Cardiac septum (tissue), 1 donor: ENCODE measurements at places on chromosomes 7 and 10. TPM values are rescaled to one million over a fixed set of nuclear protein-coding genes. Genes with fewer than 3 reads are reported as not detected.
A peak's percentile ranks its signal among the peaks of the same experiment; 100 is the strongest.

- no peak for DNase-seq
Measured at GRCh38 chr7:101846800-101847538, 29.5 kb downstream of the CUX1 start.

- DNase-seq = no peak
Measured at GRCh38 chr7:151404216-151405011, 5.4 kb downstream of the WDR86 start.

DNA sequence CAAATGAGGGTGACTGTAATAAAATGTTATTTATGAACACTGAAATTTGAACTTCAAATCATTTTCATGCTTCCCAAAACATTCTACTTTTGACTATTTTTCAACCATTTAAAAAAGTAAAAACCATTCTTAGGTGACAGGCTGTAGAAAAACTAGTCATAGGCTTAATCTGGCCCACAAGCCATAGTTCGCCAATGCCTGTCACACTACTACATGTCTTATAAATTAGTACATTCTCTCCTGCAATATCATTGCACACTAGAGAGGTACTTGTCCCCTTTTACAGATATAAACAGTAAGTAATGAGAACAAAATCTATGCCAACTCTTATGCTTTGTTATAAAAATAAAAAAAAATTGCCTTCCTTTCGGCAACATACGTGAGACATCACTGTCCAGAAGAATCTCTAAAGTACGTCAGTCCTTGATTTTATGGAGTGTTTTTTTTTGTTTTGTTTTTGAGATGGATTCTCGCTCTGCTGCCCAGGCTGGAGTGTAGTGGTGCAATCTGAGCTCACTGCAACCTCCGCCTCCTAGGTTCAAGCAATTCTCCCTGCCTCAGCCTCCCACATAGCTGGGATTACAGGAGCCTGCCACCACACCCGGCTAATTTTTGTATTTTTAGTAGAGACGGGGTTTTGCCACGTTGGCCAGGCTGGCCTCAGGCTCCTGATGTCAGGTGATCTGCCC is 23.2 kb downstream of the UPF2 start:
- no peak for DNase-seq

GRCh38 chr10:63700631-63701156 is 179.5 kb downstream of the REEP3 start:
- no peak for DNase-seq

DNA sequence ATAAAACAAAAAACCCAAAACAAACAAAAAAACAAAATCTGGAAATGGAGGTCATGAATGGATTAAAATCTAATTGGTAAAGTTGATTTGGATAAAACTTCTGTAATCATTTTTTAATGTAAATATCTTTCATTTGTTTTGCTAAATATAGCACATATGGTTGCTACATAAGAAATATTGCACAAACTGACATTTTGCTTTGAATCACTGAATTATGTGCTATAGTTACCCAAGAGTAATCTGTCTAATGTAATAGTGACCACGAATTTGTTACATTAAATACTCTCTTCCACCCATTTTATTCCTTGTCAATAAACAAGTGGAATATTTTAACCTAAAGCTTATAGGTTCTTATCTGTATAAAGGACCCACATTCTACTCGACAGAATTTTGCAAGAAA is 6.2 kb downstream of the CFAP58 start:
- DNase-seq = no peak

DNA sequence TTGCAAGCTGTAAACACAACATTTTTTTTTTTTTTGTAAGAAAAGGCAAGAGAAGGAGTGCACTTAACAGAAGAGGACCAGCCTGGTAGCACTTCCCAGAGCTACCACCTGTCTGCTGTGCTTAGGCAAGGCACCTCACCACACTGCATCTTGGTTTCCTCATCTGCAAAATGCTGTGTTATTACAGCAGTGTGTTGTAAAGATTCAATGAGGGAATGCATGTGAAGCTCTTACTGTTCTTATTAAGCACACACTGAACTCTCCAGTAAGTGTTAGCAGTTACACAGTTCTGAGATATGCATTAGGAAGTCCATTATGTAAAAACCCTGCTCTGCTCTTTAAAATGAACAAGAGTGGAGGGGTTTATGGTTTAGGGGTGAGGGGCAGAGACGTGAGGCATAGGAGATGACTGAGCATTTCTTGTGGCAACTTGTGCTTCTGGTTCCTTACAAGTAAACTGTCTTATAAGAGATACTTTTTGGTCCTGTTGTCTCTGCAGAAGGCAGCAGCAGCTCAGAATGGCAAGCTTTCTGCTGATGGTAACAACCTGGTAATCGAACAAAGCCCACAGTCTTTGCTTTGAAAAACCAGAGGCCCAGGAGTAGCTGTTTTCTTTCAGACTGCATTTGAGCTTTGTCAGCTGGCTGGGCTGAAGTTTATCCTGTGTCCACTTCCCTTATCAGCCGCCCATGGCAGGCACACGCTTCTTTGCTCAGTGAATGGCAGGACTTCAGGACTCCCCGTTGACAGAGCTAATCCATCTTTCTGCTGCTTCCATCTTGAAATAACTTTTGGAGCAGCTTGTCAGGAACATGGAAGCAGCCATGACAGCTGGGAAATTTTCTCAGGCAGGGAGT is 98.8 kb upstream of the BMPER start:
- DNase-seq = no peak

- DNase-seq = no peak
Measured at GRCh38 chr7:100126239-100126930, 382 bp upstream of the MBLAC1 start.

- DNase-seq = peak; percentile 63
Measured at GRCh38 chr10:129771576-129771975, 192.5 kb downstream of the EBF3 start.

DNA sequence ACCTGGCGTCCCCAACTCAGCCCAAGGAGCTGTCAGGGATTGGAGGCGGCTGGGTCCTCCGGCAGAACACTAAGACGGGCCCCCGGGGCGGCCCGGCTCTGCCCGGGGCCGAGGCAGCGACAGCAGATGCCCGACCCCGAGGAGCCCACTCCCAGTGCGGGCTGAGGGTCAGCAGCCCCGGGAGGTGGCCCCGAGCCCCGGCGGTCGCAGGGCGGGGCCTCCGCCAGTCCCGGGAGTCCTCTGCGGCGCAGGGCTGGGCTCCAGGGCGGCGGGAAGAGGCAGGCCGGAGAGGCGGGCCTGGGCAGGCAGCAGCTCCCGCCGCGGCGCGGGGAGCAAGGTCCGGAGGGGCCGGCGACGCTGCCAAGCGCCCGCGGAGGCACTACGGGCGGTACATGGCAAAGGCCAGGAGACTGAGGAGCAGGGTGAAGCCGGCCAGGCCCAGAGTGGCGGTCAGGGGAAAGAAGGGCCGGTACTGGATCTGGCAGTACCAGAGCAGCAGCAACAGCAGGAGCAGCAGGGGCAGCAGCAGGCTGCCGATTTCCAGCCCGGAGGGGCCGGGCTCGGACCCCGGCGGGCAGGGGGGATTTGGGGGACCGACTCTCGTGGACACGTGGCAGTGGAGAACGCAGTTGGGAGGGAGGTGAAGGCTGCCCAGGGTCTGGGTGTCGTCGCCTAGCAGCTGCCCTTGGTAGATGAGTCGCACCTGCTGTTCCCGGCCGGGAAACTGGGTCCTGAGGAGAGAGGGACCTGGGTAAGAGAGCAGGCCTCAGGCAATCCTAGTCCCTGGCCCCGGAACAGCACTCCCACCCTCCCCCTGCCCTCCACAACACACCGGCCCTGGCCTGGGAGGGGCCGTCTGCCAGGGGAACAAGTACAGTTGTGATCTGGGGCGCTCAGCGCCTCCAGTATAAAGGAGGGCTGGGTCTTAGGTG is 827 bp upstream of the FASTK start:
- no peak for DNase-seq

DNA sequence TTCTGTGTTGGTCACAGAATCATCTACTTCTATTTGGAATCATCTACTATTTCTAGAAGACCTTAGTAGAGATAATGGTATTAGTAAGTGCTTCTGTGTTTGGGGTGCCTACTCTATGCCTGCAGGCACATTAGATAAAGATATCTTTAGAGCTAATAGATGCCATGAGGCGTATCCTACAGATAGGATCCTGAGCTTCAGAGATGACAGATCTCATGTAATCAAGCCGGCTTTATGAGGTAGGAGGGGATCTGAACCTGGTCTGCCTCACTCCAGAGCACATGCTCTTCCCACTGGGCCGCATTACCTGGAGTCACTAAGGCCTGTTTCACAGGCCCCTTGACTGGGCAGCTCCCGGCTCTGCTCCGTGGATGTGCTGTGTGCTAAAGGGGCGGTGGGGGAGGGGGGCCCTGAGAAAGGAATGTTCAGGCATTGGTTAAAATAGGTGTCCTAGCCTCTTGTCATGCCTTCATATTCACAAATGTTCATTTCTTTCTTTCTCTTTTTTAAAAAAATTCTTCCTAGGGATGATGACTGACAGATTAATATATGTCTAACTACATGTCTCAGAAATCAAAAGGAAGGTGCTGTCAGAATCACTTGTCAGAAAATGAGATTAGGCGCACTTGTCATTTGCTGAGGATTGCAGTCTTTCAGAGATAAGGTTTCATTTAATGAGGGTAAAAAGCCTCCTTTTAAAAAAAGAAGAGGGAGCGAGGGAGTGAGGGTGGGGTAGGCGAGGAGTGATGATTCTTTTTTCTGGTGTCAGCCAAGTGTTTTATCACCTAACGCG is 458.0 kb upstream of the GALNT17 start:
- no peak for DNase-seq

DNA sequence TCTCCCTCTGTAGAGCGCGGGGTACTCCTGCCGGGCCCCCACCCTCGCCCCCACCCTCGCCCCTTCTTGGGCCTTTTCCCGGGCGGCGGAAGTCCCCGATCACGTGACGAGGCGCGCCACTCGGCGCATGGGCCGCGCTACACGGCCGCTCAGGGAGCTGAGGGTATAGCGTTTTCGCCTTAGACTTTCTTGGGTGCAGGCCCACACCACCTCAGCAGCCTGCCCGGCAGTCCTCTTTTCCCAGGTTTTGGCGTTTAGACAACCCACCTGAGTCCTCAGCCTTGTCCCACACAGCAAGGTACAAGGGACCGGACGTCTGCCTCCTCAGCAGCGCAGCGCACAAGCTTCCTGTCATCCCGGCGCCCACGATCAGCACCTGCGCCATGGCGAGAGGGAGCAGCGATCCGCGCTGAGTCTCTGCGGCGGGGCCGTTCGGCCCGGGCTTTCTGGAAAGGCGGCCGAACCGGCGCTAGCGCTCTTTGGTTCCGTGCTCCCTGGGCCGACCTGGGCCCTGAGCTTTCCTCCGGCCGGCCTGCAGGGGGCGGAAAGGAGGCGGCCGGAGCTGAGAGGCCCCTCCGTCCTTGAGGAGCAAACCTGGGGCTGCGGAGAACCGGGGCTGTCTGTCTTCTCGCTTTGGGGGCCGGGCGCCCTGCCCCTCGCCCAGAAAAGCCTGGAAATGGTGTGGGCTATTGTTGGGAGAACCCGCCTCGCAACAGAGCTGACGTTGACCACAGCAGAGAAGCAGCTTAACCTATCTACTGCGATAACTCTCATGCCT is at the start of gene RNLS:
TSS of gene RNLS (minus strand) at position 513 of the 778 bp plus-strand sequence.
- DNase-seq = peak; percentile 89

- no peak for DNase-seq
Measured at GRCh38 chr10:103188853-103189252, 4.2 kb downstream of the NT5C2 start.

GRCh38 chr10:44827431-44828006 is 83.6 kb upstream of the TMEM72 start:
- no peak for DNase-seq

DNA sequence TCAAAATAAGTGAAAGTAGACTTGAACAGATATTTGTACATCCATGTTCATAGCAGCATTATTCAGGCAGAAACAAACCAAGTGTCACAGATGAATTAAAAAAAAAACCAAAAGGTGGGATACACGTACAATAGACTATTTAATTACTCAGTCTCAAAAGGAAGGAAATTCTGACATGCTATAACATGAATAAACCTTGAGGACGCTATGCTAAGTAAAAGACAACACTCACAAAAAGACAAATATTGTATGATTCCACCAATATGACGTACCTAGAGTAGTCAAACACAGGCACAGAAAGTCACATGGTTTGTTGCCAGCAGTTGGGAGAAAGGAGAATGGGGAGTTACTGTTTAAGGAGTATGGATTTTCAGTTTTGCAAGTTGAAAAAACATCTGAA is 18.0 kb upstream of the CFAP70 start:
- no peak for DNase-seq

DNA sequence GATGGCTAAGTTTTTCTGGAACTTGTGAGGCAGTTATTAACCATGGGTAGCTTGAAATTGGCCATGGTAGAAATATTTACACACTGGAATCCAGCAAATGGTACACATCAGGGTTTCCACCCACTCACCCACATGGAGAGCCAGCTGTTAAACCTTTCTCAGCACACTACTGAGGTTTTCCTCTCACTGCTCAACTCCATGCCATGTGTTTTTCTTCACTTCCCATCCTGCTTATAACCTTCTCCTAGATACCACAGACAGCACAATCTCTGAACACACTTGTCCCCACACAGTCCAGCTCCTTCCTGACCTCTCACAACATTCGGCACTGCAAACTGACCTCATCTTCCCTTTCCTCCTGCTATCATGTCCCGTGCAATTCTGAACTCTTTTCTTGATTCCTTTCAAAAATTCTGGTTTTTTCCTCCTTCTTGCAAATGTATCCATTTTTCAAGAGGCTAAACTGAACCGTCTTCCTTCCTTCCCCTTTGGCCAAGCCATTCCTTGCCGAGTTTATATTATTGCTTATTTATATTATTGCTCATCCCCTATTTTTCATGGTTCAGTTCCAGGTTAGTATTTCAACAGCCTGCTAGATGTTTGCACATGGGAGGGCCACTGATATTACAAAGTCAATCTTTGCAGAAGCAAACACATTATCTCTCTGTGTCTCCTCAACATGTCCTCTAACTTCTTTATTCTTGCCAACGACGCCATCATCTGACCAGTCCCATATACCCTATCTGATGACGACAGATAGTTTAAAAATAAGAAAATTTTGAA is 606.4 kb downstream of the SORCS1 start:
- no peak for DNase-seq

GRCh38 chr10:28790146-28790545 is 112.8 kb downstream of the BAMBI start:
- no peak for DNase-seq

- no peak for DNase-seq
Measured at GRCh38 chr7:106357675-106358074, 72.9 kb upstream of the NAMPT start.

GRCh38 chr7:50637725-50638643 is 72.8 kb upstream of the DDC start:
- DNase-seq = no peak

- DNase-seq = peak; percentile 85
Measured at GRCh38 chr10:97713826-97714400, 383 bp downstream of the MARVELD1 start.

MRC1 gene
- total RNA-seq = 6.3 TPM

SCART1 gene
- total RNA-seq = 1.0 TPM

AKR1C4 gene
- total RNA-seq = not detected

CCDC3 gene
- total RNA-seq = 6.4 TPM

SSC4D gene
- 0.51 TPM for total RNA-seq

SLC4A2 gene
- total RNA-seq = 83.4 TPM

ACSL5 gene
- 5.1 TPM for total RNA-seq

RBP4 gene
- total RNA-seq = 2.1 TPM

PHKG1 gene
- 15.3 TPM for total RNA-seq

FZD8 gene
- total RNA-seq = 7.7 TPM

ADAMTS14 gene
- total RNA-seq = 0.81 TPM

MSRB2 gene
- total RNA-seq = 132 TPM
